Esophagus muscularis mucosa (tissue), 4 donors: ENCODE measurements at places on chromosomes 3 and 15. TPM values are rescaled to one million over a fixed set of nuclear protein-coding genes. Genes with fewer than 3 reads are reported as not detected.

CCR8 gene
- not detected for total RNA-seq

ISLR gene
- total RNA-seq, result 57.7 TPM

CRABP1 gene
- total RNA-seq, result not detected

TRIM71 gene
- not detected for total RNA-seq

DNA sequence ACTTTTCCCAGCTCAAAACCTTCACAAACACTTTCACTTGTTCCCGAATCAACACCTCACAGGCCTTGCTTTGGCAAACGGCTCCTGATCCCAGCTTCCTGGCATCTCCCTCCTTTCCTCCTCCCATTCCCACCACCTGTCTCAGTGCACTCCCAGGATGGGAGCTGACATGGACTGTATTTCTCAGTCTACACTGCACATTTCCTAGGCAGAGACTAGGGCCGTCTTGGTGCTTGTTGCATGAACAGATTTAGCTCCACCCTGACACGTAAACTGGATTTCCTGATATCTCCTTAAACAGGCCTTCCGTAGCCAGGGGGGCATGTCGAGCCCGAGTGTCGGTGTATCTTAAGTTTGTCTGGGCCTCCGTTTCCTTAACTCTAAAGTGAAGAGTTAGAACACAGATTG lies 790 bp upstream of the WHAMM start:
- no peak for DNase-seq

DNA sequence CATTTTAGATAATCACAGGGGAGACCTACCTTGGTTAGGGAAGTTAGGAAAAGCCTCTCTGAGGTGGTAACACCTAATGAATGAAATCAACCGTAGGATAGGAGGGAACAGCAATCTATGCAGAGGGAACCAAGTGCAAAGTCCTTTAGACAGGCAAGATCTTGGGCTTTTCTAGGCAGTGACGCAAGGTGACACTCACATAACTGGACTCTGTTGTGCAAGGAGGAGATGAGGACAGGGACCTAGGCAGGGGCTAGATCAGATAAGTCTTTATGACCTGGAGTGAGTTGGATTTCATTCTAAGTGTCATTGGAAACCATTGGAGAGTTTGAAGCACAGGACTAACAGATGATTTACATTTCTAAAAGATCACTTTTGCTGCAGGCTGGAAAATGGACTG lies 4.6 kb upstream of the LMOD3 start:
- no peak for DNase-seq

GRCh38 chr3:23810343-23811184 lies 4.8 kb downstream of the UBE2E1 start:
- no peak for DNase-seq

DNA sequence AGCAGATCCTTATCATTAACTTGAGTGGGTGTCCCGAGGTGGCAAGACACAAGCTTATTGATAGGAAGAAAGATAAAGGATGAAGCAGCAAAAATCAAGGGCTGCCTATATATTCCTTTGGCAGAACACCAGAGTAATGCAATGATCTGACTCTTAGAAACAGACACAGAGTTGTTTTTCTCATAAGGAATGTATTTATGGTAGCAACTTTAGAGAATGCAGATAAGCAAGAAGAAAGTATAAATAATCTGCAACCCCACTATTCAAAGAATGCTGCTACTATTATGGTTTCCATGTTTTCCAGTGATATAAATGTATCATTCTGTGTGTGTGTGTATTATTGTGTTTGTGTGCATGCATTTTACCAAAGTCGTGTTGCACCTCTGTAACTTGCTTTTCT lies 208.3 kb downstream of the THSD4 start:
- DNase-seq, result no peak
